ENCODE measurements at places on chromosomes 5 and 9.
A peak's percentile ranks its signal among the peaks of the same experiment; 100 is the strongest.

- no peak for DNase-seq
Observed at GRCh38 chr5:39021413-39021812, 52.8 kb downstream of the RICTOR start.

GRCh38 chr5:67971223-67971830 is 244.2 kb upstream of the PIK3R1 start:
- DNase-seq, result no peak

- peak; percentile 74 for DNase-seq
Observed at GRCh38 chr9:14320271-14321181, 6.6 kb upstream of the NFIB start.

DNA sequence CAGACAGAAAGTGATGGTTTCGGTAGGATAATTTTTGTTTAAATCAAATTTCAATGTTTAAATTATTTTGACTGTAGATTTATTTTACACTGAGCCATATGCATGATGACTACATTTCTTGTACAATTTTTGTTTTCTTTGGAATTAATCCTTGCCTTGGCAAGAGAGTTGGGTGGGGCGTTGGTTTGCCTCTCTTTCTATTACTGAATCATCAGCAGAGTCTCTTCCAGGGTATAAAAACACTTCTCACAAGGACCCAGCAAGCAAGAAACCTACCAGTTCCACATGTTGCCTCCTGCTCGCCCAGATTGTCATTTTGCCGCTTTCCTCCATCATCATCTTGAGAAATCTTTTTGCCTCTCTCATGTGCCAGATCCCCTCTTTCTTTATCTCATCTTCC is 455.0 kb upstream of the DMAC1 start:
- no peak for DNase-seq

GRCh38 chr5:35487233-35488025 is 130.2 kb upstream of the SPEF2 start:
- no peak for DNase-seq

DNA sequence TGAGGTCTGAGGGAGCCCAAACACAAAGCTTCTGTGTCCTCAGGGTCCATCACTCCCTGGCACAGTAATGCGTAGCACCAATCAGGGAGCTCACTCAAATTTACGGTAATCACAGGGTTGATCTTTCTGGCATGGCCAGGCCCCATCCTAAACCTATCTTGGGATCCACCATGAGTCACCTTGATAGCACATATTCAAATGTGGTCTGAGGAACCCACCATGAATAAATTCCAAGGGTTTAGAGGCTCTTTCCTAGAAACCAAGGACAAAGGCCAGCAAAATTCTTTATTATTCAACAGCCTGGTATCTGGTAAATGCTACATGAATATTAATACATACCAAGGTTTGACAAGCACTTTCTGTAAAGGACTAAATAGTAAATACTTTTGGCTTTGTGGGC is 254.5 kb downstream of the TLR4 start:
- no peak for DNase-seq

DNA sequence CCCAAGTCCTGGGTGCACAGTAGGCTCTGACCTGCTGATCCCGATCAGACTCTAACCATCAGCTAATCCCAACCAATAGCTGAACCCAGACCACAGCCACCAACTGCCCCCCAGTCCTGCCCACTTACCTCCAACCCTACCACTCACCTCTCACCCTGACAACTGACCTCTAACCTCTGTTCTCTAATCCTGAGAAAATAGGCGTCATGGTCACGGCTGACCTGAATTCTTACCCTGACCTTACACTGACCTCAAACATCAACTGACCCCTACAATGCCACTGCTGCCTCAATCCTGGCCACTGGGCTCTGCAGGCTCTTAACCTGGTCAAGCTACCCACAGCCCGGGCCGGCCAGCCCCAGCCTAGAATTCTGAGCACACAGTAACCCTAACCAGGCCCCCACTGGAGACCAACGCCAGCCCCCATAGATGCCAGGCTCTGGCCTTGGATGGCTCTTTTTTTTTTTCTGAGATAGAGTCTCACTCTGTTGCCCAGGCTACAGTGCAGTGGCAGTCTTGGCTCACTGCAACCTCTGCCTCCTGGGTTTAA is 63.8 kb upstream of the ASS1 start:
- DNase-seq, result no peak

- no peak for DNase-seq
Observed at GRCh38 chr9:99868845-99869244, 37.6 kb upstream of the STX17 start.

- no peak for DNase-seq
Observed at GRCh38 chr5:60403343-60404006, 296.5 kb downstream of the DEPDC1B start.

- no peak for DNase-seq
Observed at GRCh38 chr5:57232293-57233033, 58.6 kb downstream of the GPBP1 start.

- DNase-seq, result no peak
Observed at GRCh38 chr5:71899865-71900342, 180.8 kb downstream of the CARTPT start.

DNA sequence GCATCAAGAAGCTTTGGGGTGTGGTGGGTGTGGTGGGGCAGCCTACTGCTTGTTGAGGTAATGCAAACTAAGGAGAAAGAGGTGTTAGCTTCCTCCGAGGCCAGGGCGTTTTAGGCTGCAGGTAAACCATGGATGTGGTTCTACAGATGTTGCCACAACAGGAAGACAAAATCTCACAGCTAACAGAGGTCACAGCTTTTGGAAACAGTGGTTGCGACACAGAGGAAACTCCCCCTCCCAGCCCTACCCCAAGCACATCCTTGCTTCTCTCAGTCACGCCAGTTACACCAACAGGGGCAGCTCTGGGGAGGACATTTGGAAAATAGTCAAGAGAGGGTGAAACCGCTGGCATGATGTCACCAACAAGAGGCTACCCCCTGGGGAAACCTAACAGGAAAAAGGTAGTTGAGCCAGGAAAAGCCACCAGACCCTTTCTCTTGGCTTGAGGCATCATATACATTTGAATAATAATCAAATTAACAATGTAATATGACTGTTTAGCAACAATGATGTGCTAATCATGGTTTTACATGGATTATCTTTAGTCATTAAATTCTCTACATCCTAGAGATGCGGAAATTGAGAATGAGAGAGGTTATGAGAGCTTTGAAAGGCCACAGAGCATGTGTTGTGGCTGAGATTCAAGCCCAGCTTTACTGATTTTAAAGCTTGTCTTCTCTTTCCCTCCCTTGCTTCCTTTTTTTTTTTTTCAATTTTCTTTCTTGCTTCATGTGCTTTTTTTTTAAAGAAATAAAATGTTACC is 82.2 kb upstream of the IL12B start:
- no peak for DNase-seq

DNA sequence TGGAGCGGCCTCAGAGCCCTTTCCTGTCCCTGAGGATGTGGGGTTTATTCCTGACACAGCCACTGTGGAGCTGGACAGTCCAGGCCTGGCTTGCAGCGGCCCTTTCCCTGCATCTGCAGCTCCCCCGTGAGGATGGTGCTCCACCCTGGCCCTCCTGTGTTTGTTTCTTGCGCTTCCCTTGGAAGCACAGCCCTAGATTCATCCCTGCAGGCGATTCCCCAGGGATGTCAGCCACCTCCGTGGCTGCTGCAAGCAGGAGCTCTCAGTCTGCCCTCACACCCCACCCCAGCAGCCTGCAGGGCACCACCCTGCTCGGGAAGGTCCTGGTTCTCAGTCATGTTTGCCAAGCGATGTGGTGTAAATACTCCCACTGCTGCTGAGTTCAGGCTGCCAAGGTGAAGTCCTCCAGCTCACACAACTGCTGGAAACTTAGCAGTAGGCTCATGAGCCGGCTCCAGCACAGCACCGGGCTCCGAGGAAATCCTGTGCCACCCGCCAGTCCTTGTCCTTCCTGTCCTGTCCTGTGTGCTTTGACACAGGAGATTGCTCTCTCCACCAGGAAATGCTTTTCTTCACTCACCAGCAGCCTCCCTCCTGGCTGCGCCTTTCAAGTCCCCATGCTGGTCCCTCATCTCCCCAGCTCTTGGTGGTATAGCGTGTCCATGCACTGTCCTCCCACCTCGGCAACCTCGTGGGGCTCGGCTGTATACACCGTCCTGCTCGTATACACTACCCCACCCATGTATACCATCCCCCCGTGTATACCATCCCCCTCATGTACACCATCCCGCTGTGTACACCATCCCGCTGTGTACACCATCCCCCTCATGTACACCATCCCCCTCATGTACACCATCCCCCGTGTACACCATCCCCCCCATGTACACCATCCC is 16.2 kb downstream of the ROPN1L start:
- no peak for DNase-seq
